ENCODE measurements at places on chromosomes 3 and 15.

GRCh38 chr15:73921254-73921925 is 4.9 kb upstream of the LOXL1 start:
- no peak for DNase-seq

- no peak for DNase-seq
These were observed 15.5 kb upstream of the ZBED2 start for GRCh38 chr3:111610612-111611054.

GRCh38 chr15:44802336-44802735 is 66.0 kb downstream of the TRIM69 start:
- DNase-seq, result no peak

- DNase-seq, result no peak
These were observed 140.0 kb upstream of the KLHL25 start for GRCh38 chr15:85934691-85935090.

DNA sequence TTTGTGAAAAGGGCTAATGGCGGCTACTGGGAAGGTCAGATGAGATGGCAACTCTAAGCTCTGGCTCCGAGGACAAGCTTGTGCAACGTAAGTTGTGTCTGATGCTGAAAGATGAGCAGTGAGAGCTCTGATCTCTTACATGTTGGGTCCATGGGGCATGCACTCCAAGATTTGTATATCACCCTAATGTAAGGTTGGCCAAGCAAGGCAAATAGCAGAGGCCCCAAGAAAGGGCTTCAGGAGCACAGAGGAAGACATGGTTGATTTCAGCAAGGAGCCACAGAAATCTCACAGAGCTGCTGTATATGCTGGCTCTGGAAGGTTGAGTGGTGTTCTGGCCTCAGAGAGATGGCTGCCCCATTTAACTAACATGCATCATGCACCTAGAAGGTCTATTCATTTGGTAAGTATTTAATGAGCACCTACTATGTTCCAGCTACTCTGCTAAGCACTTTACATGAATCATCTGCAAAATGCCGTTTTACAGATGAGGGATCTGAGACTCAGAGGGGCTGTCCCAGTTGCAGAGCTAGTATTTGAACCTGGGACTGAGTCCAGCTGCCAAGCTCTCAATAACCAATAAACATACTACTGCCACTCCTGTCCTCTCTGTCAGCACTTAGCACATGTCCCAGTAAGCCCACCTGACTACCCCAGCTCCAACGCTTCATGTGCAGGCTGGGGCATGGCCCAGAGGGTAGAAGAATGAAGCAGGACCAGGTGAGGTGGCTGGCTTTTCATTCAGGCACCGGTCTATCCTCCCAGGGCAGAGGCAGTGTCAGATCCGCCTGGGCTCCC is 27.8 kb upstream of the ATP2B2 start:
- DNase-seq, result no peak

GRCh38 chr3:54196360-54196991 is 74.1 kb downstream of the CACNA2D3 start:
- no peak for DNase-seq

DNA sequence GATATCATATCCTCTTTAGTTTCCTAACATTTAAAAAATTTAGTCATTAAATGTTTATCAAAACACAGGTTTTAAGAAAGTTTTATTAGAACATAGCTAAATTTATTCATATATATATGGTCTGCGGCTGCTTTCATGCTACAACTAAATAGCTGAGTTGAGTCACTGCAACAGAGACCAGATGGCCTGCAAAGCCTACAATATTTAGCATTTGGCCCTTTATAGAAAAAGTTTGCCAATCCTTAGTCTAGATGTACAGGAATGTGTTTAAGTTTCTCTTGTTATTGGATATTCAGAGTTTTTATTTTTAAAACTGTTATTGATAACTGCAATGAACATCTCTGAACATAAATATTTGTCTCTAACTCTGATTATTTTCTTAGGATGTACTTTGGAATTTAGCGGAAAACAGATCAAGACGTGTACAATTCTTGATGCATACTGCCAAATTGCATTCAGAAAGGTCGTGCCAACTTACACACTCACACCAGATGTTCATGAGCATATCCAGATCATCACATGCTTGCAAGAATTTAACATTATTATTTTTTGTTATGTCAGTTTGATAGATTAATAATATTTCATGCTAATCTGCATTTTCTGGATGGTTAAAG is 157.9 kb downstream of the STAC start:
- no peak for DNase-seq

DNA sequence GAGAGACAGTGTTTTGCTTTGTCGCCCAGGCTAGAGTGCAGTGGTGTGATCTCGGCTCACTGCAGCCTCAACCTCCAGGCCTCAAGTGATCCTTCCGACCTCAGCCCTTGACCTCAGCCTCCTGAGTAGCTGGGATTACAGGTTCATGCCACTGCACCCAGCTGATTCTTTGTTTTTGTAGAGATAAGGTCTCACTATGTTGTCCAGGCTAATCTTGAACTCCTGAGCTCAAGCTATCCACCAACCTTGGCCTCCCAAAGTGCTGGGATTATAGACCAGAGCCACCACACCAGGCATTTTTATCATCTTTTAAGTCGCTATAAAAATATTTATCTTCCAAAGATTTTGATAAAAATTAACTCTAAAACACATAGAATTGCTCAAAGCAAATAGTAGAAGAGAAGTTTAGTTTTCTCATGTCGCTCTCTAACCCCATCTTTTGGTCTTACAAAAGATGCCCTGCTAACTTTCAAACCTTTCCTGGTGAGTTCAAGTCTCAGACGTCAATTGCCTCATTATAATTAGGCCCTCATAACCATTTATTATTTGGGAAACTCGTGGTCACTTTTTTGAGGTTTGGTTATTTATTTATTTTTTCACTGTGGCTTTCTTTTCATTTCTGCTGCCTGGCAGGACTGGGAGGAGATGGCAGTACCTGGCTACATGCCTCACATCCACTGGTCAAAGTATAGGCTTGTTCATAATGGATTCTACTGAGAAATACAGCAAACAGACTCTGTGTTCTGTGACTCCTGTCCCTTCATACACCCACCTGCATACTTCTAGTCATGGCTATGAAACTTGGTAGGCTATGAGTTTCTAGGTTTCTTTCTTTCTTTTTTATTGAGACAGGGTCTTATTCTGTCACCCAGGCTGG is 48.3 kb upstream of the DPPA4 start:
- no peak for DNase-seq

DNA sequence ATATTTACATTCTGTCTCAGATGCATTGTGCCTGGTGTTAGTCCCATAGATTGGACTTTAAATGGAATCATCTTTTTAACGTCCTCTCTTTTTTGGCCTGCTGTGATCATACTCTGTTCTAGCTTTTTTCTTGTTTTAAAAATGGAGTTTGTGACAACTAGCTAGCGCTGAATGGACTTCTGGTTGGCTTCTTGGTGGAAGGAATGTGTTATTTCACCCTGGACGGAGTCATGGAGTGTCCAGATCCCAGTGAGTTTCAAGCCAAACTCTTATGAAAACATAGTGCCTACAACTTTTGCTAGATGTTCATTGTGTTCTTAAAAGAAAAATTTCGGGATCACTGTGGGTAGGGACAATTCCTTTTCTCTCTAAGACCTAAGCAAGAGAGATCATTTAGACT is 192.6 kb downstream of the TCF12 start:
- no peak for DNase-seq

- no peak for DNase-seq
These were observed 82.9 kb downstream of the EOMES start for GRCh38 chr3:27639271-27639670.

Data from GM19239 (cell line).